ENCODE measurements at places on chromosomes 4 and X.

GRCh38 chr4:1310031-1310795 is 20.5 kb downstream of the MAEA start:
- DNase-seq = no peak

DNA sequence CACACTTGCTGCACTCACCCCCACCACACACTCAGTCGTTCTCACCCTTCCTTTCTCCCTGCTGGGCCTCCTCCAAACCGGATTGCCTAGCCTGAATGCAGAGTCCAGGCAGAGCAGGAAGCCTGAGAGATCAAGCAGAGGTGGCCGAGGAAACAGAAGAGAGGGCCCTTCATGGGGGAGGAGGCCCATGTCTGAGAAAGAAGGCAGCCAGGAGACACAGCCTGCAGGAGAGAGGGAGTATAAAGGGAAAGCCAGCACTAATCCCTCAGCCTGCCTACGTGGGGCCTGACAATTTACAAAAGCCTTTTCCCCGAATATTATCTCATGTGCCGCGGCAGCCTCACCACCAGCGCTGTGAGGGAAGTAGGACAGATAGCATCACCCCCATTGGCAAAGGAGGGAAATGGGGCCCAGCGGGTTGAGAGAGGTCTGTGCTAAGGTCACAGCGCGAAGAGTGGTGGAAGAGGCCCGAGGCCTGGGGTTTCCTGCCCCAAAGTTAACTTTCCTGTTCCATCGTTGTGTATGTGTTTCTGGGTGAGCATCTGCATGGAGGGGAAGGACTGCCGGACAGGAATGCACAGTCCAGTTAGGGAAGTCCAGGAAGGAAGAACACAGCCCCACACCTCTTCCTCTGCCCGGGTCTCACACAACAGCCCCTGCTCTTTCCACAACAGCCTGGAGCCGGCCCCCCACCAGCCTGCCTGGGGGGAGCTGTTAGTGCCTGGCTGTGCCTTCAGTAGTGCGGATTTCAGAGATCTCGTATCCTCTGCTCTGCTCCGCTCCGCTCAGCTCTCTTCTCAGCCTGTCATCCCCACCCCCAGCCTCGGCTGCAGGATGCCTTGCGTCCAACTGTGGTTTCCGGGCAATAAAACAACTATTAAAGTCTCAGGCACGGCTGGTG is 50.9 kb upstream of the BCOR start:
- DNase-seq = peak; percentile 90

GRCh38 chr4:1300466-1301455 is 11.1 kb downstream of the MAEA start:
- DNase-seq = no peak

DNA sequence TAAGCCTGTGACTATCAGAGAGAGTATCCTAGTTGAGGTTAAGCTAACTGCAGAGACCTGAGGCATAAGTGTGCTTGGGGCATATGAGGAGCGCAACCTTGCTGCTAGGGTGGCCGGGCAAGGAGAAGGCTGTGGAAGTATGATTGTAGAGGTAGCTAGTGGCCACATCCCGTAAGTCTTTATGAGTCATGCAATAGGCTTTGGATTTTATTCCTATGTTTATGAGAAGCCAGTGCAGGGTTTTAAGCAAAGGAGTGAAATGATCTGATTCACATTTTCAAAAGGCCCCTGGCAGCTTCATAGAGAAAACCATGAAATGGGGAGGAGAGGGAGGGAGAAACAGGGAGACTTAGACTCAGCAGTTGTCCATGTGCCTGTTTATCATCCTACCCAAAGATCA is 92.1 kb upstream of the WDFY3 start:
- DNase-seq = no peak

- DNase-seq = no peak
Observed at GRCh38 chrX:4844376-4844775, 1130.9 kb upstream of the PRKX start.

DNA sequence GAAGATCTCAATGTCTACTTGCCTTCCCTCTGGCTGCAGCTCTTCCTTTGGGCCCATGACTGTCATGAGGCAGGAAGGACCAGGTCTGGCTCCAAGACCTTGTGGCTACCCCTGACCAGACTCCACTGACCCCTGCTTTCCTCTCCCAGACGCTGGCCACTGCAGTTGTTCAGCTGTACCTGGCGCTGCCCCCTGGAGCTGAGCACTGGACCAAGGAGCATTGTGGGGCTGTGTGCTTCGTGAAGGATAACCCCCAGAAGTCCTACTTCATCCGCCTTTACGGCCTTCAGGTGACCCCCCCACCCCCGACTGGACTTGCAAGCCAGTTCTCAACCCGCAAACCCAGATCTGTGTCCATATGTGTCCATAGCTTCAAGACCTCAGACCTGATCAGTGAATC is 535 bp downstream of the WAS start:
- DNase-seq = no peak

- DNase-seq = no peak
Observed at GRCh38 chr4:80128941-80129340, 55.9 kb upstream of the ANTXR2 start.

DNA sequence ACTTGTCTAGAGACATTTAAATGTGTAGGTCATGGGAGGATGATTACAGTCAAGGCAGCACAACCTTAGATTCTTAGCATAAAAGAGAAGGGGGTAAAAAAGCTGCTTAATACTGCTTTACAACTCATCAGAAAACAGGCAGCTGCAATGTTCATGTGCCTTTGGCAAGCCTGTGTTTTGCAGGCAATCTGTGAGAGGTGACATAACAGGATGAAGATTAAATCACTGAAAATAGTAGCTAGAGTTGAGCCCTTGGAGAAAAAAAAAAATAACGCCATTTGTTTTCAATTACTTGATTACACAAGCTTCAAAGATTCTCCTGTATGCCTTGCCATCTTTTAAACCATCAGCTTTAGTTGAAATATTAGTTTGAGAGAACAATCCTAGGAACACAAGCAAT is 847.6 kb upstream of the LCORL start:
- no peak for DNase-seq

DNA sequence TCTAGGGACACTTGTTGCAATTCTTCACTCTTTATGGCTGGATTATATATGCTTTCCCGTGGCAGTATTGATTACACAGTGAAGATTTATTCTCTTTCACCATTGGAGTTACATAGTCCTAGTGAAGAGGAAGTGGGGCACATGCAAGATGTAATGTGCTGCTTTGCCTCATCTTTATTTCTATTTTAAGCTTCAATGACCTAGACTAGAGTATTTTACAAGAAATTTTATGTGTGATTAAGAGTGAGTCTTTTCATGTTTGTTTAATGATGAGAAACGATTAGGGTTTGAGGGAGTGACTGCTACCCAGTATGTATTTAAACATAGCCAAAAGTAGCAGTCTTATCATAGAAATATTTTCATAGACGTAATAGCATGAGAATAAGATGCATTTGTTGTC is 30.8 kb downstream of the DIAPH2 start:
- no peak for DNase-seq

GRCh38 chr4:162683659-162684370 is 482.9 kb downstream of the NAF1 start:
- DNase-seq = no peak

DNA sequence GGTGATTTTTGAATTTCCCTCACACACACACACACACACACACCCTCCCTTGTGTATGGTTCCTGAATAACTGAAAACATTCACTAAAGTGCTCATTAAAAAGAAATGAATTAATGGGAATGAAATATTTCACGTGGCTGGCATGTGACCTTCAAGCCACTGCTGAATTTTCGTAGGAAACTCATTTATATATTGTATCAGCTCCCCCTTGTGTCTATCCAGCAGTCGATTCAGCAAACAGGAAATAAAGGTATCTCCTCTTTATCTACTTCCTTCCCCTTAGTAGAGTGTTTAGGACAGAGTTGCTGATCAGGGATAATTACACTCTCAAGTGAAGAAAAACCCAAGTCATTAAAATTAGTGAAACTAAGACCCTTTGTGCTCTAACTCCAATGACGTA is 912.6 kb upstream of the LCORL start:
- DNase-seq = no peak

GRCh38 chr4:7844594-7844991 is 95.1 kb downstream of the AFAP1 start:
- no peak for DNase-seq

- DNase-seq = no peak
Observed at GRCh38 chr4:153497091-153497531, 31.0 kb downstream of the TMEM131L start.

DNA sequence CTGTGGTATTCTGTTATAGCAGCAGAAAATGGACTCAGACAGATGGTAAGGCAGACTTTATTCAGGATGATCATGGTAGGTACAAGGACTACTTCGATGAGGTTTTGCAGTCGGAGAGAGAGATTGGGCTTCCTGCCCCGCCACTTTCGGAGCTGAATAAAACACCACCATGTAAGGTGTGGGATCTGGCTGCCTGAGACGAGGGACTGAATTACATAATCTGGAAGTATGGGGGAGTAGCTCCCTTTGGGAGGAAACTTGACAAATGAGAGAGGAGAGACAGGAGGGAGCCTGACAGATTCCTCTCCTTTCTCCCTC is 255.5 kb upstream of the GATB start:
- DNase-seq = no peak

- no peak for DNase-seq
Observed at GRCh38 chr4:26008737-26009136, 94.7 kb downstream of the SMIM20 start.

DNA sequence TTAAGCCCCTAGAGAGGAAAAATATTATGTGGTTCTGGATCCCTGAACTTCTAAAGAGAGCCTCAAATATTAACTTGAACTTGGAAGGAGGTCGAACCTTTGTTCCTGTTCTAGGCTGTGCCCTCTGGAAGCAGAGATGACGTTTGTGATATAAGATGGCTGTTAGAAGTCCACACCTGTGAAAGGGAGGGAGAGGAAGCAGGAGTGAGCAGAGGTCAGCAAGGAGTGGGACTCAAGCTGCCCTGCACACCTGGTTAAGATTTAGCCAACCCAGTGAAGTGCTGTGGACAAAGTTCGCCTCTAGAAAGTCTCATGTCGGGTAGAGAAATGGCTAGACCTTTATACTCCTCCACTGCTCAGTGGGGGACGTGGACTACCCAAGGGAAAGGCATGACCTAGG is 566.2 kb downstream of the MID1IP1 start:
- DNase-seq = no peak

DNA sequence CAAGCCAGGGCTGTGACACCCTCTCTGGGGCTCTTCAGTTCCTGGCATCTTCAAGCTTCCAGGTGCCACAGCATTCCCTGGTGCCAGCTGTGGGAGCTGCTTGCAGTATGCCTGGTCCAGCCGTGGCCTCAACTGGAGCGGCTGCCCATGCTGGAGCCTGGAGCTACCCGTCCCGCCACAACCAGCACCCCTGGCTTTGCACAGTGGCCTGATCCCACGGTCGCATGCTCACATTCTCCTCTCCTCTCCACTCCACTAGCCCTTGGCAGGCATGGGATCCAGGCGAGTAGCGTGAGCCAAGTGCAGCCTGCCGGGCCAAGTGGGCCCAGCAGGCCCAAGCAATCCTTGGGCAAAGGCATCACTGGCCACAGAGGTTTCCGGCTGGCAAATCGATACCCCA is 81.7 kb downstream of the PPP4R3C start:
- no peak for DNase-seq

DNA sequence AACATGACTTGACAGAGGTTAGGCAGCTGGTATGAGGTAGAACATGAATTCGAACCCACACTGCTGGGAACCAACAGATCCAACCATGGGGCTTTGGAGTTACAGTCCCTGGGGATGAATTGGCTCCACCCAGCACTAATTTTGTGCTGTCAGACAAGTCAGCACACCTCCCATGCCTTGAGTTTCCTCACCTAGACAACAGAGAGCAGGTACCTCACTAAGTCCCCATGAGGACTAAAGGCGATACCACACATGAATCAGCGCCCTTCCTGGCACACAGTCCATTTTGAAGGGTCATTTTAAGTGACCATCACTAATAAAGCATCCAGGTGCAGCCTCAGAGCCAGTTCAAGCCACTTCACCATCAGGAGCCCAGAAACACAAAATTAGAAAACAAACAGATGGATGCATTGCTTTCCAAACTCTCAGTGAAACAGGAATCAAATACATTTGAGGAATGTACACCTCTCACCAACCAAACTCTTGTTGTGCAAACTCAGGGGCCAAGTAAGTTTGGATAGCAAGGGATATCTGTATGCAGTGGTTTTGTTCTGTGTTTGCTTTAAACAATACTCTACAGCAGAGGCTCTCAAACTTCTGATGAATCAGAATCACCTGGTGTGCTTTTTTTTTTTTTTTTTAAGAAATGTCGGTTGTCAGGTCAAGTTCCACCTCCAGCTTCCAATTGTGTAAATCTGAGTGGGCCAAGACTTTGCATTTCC is 10.1 kb downstream of the IDS start:
- no peak for DNase-seq

DNA sequence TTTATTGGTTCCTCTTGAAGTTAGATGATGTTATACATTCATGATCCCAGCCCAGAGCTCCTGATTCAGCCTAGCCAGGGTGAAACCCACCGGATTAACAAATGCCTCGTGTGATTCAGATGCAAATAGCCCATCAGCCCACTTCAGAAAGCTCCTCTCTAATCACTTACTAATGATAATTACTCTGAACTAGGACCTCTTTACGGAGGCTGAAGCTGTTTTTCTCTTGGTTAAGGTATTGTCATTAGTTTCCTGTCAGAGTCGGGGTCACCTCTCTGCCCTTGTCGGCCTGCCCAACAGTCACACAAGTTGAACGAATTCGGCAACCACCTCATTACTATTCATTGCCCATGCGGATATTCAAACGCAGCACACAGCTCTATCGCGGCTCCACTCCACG is 36.6 kb downstream of the ZFP42 start:
- DNase-seq = no peak

DNA sequence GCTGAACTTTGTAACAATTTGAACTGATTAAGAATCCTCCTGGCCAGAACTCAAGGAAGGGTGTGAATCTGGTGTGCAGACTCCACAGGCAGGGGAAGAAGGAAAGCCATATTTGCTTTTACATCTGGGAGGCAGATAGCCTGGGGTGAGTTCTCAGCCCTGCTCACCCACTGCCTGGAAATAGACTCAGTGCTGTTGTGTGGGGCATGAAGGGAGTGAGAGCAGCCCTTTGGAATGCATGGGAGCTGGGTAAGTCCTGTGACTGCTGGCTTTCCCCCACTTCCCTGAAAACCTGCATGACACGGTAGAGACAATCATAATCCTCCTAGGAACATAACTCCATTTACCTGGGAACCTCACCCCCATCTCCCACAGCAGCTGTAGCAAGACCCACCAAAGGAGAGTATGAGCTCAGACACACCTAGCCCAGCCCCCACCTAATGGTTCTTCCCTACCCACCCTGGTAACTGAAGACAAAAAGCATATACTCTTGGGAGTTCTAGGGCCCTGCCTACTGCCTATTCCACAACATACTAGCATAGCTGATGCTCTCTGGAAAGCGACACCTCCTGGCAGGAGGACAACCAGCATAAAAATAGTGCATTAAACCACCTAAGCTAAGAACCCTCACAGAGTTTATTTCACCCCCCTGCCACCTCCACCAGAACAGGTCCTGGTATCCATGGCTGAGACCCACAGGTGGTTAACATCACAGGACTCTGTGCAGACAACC is 59.3 kb upstream of the UBQLN2 start:
- DNase-seq = no peak

DNA sequence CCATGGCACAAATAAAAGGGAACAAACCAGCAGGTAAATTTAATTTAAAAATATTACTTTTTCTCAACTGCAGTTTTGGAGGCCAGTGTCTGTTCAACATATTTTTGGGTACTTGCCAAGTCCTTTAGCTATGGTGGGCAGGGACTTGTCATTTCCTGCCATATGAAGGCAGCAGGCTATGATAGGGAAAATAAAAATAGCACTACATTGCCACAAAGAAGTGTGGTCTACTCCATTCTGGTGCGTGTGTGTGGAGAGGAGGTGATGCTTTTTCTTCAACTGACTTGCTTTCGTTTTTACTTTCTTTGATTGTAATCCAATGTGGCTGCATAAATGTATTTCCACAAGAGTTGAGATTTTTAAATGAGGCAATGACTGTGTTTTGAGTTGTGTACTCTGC is 17.2 kb downstream of the GPR174 start:
- DNase-seq = peak; percentile 97
